Tibial nerve (tissue), 4 donors: ENCODE measurements at places on chromosomes 7 and 10. TPM values are rescaled to one million over a fixed set of nuclear protein-coding genes. Genes with fewer than 3 reads are reported as not detected.

The TMEM139 gene
- total RNA-seq = 12.0 TPM

- H3K4me3 ChIP-seq = no peak overlapping the region
- H3K36me3 ChIP-seq = no peaks in the 10 kb centered on the region
- no peak overlapping the region for H3K27ac ChIP-seq
- no peaks in the 10 kb centered on the region for H3K27me3 ChIP-seq
Observed at GRCh38 chr7:8500286-8500685, 66.9 kb downstream of the NXPH1 start.

DNA sequence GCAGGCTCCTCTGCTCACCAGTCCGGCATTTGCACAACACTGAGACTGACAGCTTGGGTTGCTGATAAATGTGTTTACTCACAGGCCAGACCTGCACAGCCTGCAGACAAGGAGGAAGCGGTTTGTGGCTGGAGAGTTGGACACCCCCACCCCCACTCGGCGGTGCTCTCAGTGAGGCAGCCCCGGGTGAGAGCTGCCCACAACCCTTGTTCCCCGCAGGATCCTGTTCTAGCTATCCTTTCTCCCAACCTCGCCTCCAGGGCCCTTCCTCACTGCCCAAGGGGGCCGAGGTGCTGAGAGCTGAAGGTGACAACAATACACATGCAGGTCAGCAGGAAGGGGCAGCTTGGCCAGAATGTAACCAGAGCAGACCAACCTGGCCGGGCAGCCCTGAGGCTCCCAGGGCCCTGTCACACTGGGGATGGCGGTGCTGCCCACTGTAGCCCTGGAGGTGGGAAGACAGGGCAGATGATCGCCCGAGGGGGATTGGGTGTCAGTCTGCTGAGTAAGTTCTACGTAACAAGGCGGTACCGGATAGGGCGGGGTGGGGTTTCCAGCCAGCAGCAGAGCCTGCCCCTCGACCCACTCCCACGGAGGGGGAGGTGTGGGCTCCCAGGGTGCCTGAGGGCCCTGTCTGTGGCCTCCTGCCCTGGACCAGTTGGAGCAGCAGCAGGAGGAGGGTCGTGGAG is 2.1 kb upstream of the ADAM8 start:
- H3K4me3 ChIP-seq = no peak overlapping the region
- H3K27me3 ChIP-seq = no peaks in the 10 kb centered on the region
- H3K27ac ChIP-seq = no peak overlapping the region
- H3K36me3 ChIP-seq = peaks cover 2% of the 10 kb centered on the region
- peaks cover 43% of the 10 kb centered on the region for H3K4me1 ChIP-seq

GRCh38 chr10:92757066-92757710 is 67.4 kb downstream of the HHEX start:
- peaks cover 16% of the 10 kb centered on the region for H3K4me1 ChIP-seq
- H3K4me3 ChIP-seq = no peak overlapping the region
- peak; percentile 69 for DNase-seq
- H3K36me3 ChIP-seq = no peaks in the 10 kb centered on the region
- peak overlapping the region; percentile 34 for H3K27ac ChIP-seq

GRCh38 chr7:111485701-111486380 is 76.5 kb downstream of the IMMP2L start:
- no peaks in the 10 kb centered on the region for H3K36me3 ChIP-seq
- H3K27ac ChIP-seq = no peak overlapping the region
- no peaks in the 10 kb centered on the region for H3K4me1 ChIP-seq
- H3K4me3 ChIP-seq = no peak overlapping the region

- no peak overlapping the region for H3K4me3 ChIP-seq
- H3K4me1 ChIP-seq = no peaks in the 10 kb centered on the region
- no peak for DNase-seq
Observed at GRCh38 chr10:69460576-69461242, 9.4 kb downstream of the TSPAN15 start.

- no peak for DNase-seq
- H3K4me1 ChIP-seq = no peaks in the 10 kb centered on the region
- no peak overlapping the region for H3K27ac ChIP-seq
- no peaks in the 10 kb centered on the region for H3K36me3 ChIP-seq
Observed at GRCh38 chr7:98462911-98463633, 62.2 kb upstream of the BAIAP2L1 start.
